ENCODE measurements at places on chromosomes 12 and 14. TPM values are rescaled to one million over a fixed set of nuclear protein-coding genes. Genes with fewer than 3 reads are reported as not detected.

Gene ZFHX2
- 2.9 TPM for total RNA-seq

Gene LTB4R
- 24.2 TPM for total RNA-seq

Gene COCH
- total RNA-seq, result 0.51 TPM

Gene CD4
- 279 TPM for total RNA-seq

Gene LMNTD1
- total RNA-seq, result not detected

Gene PROX2
- not detected for total RNA-seq

Gene CGRRF1
- total RNA-seq, result 13.2 TPM

Gene TRIP11
- total RNA-seq, result 46.7 TPM

Gene SMOC1
- total RNA-seq, result not detected

Gene ACSS3
- total RNA-seq, result 0.05 TPM

Gene TOMM20L
- not detected for total RNA-seq
